ENCODE measurements at places on chromosomes 11 and 22.

DNA sequence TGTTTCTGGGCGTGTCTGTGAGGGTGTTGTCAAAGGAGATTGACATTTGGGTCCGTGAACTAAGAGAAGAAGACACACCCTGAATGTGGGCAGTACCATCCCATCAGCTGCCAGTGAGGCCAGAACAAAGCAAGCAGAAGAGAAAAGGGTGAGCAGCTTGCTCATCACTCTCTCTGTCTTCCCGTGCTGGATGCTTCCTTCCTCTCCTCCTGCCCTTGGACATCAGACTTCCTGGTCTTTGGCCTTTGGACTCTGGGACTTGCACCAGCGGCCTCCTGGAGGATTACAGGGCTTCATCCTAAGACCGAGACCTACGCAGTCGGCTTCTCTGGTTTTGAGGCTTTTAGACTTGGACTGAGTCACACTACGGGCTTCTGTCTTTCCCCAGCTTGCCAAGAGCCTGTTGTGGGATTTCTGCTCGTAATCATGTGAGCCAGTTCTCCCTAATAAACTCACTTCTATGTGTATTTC is 18.8 kb downstream of the APOL2 start:
- no peak for DNase-seq

GRCh38 chr11:124586238-124586860 is 16.6 kb downstream of the OR8A1 start:
- no peak for DNase-seq

GRCh38 chr22:41856469-41856868 is 23.6 kb downstream of the SREBF2 start:
- no peak for DNase-seq

GRCh38 chr11:2539371-2540222 is 94.8 kb downstream of the KCNQ1 start:
- no peak for DNase-seq

- DNase-seq = no peak
These were observed 41.5 kb downstream of the CSTPP1 start for GRCh38 chr11:46978005-46978491.

GRCh38 chr11:117428856-117429229 is 101.2 kb downstream of the CEP164 start:
- no peak for DNase-seq

GRCh38 chr11:16797776-16798175 is 59.3 kb downstream of the C11orf58 start:
- DNase-seq = no peak

All from caudate nucleus (tissue), 63 donors.